Activated naive CD4-positive, alpha-beta T cell (primary cell): ENCODE measurements at places on chromosomes 2 and 18.

DNA sequence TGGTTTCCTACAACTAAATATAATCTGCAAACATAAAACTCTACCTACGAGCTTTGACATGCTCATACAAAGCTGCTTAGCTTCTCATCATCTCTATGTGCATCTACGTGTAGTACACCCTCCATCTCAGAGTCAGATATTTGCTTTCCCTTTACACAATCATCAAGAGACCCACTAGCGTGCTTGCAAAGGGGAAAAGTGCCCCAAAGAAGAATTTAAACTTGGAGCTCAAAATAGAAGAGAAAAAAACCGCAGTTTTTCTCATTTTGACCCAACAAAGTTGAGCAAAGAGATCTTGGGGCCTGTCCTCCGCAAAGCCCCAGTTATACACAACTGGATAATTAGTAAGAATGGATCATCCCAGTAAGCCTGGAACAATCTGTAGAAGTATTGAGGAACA is 104.1 kb downstream of the PAX3 start:
- DNase-seq = no peak

GRCh38 chr2:238854246-238854645 is 6.4 kb downstream of the TWIST2 start:
- DNase-seq = no peak

DNA sequence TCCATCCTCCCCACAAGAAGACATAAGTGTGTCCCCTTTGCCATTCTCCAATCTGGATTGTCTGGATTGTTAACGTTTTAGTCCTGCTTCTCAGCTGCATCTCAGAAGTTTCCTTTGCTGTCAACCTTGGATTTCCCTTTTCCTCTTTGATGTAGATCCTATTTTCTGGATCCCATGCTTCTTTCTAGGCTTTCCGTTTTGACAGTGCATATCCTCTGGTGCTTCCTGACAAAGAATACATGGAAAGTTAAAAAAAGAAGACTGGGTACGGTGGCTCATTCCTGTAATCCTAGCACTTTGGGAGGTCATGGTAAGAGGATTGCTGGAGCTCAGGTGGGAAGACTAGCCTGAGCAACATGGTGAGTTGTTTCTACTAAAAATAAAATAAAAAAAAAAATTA is 26.8 kb downstream of the ABI2 start:
- DNase-seq = no peak

GRCh38 chr2:21438949-21439348 is 315.2 kb downstream of the TDRD15 start:
- no peak for DNase-seq

DNA sequence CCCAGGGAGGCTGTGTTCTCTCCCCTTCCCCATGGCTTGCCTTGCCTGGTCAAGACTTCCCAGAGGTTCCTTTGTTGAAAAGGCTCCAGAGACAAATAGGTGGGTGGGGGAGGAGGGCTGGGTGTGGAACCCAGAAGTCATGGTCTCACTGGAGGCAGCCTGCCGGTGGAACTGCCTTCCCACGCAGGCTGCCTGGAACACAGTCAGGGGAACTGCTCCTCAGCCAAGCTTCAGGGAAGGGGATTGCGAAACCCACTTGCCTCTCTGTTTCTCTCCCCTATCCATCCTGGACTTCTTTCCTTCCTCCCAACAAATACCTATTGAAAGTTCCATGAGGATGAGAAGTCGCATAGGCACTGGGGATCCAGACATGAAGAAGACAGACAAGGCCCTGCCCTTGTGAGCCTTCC is 31.6 kb downstream of the MARCO start:
- no peak for DNase-seq

DNA sequence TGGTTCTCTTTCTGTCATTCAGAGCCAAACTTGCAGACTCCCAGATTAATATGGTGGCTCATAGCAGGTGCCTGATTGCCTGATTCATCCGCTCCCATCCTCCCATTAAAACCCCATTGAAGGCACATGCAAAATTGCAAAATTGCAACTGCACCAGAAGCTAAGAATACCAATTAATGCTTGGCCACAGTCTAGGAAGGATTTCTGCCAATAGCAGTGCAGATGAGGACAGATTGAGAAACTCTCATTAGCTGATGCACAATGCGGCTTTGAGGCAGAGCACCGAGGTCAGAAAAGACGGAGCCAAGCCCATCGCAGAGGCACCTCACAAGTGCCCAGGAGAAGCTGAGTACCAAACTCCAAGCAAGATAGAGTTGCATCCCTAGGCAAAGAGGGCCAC is 172.8 kb downstream of the ARL4C start:
- no peak for DNase-seq

- no peak for DNase-seq
These were observed 57.0 kb downstream of the ICOS start for GRCh38 chr2:203993560-203993959.
